ENCODE measurements at places on chromosomes 11 and 22. TPM values are rescaled to one million over a fixed set of nuclear protein-coding genes. Genes with fewer than 3 reads are reported as not detected.

DNA sequence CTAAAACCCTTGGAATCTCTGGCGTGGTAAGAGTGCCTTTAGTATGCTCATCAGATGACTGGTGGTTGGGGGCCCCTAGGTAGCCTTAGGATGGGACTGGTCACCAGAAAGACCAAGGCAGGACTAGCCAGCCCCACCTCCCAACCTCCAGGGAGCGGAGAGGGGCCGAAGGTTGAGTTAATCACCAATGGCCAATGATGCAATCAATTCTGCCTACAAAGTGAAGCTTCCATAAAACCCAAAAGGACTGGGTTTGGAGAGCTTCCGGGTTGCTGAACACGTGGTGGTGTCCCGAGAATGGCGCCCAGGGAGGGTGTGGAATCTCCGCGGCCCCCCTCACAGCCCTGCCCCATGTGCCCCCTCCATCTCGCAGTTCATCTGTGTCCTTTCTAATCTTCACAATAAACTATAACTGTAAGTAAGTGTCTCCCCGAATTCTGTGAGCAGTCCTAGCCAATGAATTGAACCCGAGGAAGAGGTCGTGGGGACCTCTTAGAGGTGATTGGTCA, 66.4 kb upstream of the SLC22A12 start:
- no peak for DNase-seq

DNA sequence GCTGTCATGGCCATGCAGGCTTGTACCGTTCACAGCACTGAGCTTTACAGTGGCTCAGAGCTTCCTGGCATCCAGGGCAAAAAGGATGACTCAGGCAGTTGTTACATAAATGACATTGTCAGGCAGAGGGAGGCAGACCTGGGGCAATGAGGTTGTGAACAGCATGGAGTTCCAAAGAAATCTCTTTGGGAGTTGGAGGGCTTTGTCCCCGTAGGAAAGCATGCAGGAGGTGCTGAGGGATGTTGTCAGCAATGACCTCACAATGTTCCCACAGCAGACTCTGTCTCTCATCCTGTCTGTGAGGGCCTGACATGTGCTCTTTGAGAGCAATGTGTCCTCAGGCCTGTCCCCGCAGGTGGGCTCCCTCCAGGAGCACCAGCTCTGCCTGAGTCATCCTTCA, 25.9 kb upstream of the PDE2A start:
- DNase-seq, result no peak

- DNase-seq, result peak; percentile 83
These were observed 18.7 kb upstream of the SCGB1D1 start for GRCh38 chr11:62171261-62171723.

- DNase-seq, result no peak
These were observed 71.4 kb downstream of the BUD13 start for GRCh38 chr11:116701297-116701801.

- no peak for DNase-seq
These were observed 33.4 kb upstream of the API5 start for GRCh38 chr11:43278193-43278956.

GRCh38 chr11:86761978-86762377, 38.4 kb upstream of the PRSS23 start:
- no peak for DNase-seq

DNA sequence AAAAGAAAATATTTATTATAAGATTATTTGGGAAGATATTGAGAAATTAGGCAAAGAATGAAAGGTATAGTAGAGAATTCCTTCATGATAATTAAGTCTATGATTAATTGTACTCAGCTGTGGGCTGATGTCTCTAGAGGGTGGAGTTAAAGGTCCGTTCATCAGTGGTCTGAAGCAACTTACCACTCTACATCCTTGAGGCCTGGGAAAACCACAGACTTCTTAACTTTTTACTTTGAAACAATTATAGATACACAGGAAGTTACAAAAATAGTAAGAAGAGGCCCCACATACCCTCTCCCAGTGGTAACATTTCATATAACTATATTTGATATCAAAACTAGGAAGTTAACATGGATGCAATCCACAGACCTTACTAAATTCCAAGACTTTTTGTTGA, 167.0 kb upstream of the NECTIN1 start:
- no peak for DNase-seq

- peak; percentile 47 for DNase-seq
These were observed 82.2 kb downstream of the FLI1 start for GRCh38 chr11:128776069-128776423.

DNA sequence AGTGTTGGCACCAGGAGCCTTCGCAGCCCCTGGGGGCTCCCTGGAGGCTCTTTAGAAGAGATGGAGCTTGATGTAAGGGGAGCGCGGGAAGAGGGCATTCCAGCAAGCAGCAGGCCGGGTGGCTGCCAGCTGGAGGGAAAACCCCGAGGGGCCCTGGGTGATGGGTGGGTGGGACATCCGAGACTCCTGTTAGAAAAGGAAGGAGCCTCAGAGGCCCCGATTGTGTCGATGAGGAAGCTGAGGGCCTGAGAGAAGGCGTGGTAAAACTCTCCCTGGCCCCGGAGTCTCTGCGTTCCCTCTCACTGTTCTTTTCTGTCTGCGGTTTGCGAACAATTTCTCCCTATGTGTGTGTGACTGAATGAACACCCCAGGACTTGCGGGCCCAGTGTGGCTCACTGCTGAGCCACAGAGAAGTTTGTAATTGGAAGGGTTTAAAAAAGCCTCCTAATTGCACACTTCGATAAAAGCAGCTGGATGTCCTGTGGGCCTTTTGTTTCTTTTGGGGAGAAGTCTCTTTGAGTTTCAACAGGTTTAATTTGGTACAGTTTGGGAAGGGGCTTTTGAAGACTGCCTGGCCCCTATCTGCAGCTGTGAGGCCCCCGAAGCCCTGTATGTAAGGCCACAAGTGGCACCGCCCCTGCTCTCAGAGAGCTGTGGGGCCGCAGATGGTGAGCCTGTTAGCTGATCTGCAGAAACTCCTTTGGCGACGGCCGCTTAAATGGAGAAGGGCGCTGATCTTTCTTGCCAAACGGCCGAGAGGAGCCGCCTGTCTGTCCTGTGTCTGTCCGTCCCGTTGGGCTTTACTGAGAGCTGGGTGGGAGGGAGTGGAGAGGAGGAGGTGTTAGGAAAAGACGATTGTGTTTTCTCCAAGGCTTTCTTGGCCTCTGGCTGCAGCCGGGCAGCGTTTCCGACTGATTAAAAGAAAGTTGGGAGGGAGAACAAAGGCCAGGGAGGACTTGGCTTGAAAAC, 2.0 kb downstream of the FBLN1 start:
- no peak for DNase-seq

DNA sequence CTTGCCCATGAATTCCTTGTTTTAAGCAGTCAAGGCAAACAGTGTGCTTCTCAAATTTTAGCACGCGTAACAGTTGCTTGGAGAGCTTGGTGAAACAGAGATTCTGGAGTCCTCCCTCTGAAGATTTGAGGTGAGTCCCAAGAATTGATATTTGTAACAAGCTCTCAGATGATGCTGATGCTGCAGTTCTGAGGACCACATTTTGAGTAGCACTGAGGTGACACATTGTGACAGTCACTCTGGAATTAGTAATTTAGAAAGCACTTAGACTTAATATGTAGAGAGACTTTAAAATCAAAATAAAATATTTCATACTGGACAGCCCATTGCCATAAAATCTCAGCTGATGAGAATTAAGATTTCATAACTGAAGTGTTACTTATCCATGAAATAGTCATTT, 38.5 kb downstream of the DNAJC24 start:
- DNase-seq, result no peak

- no peak for DNase-seq
These were observed 9.0 kb downstream of the GNAZ start for GRCh38 chr22:23079240-23079768.

DNA sequence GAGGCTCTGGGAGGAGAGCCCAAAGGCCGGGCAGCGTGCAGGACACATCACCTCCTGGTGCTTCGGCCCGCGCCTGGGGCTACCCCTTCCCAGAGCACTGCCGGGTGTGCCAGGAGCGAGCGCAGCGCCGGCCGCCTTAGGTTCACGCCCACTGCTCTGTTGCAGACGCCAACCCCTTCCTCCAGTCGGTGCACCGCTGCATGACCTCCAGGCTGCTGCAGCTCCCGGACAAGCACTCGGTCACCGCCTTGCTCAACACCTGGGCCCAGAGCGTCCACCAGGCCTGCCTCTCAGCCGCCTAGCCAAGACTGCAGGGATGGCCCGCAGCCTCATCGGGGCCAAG, 79.0 kb downstream of the MED15 start:
- no peak for DNase-seq

DNA sequence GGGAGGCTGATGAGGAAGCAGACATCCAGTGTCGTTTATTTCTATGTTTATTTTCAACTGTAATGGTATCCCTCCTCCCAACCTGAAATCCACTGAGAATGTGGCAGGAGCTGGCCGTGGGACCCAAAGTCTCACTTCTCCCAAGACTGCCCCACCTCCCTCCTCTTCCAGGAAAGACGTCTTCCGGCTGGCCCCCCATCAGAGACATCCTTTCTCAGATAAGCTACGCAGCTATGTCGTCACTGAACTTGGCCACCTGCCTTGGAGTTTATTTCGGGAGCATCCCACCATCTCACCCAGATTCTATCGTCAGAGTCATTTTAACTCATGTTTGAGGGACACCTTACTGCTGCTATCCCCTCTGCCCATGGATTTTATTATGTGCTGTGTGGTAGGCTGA, 13.9 kb downstream of the TMEM184B start:
- no peak for DNase-seq

DNA sequence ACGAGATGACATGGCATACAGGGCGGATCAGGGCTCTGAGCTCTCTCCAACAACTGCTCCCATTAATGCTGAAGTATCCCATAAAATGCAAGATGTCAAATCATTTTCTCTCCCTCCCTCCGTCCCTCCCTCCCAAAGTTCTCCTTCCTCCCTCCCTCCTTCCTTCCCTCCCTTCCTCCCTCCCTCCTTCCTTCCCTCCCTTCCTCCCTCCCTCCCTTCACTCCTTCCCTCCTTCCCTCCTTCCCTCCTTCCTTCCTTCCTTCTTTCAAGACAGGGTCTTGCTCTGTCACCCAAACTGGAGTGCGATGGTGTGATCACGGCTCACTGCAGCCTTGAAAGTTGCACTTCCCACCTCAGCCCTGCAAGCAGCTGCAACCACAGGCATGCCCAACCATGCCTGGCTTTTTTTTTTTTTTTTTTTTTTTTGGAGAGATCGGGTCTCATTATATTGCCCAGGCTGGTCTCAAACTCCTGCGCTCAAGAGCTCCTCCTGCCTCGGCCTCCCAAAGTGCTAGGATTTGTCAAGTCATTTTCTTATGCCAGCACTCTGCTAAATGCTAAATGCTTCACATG, 38.2 kb downstream of the TXN2 start:
- no peak for DNase-seq

GRCh38 chr11:1476940-1477736, 9.4 kb downstream of the MOB2 start:
- no peak for DNase-seq

DNA sequence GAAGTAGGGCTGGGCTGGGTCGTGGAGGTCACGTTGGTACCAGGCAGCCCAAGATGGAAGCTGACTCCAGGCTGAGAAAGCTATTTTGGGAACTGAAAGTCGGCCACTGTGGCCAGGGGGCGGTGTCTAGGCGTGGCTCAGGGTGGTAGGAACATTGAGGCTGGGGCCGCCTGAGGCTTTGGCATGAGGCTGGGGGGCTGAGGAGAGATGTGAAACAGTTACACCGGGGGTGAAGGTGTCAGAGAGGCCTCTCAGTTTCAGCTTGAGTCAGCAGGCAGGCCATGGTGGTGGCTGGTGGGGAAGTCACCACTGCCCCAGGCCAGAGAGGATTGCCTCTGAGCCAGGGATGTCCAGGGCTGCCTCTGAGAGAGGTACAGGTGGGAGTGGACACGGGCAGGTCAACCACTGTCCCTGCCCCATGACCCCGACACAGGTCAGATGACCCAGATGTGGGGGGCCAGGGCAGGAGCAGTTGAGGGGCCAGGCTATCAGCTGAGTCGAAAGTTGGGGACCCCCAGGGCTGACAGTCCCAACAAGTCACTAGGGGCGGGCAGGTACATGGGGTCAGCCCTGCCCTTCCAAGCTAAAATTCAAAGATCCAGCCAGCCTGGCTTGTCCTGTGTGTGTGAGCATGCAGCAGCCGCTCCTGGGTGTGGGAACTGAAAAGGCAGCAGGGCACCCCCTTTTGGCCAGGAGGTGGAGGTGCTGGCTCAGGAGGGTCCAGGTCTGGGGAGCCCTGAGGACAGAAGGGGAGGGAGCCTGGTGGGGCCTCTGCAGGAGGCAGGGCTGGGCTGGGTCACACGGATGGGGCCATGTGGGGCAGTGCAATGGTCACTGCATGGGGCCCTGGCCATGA, 7.2 kb downstream of the KCNK7 start:
- DNase-seq, result peak; percentile 93

- DNase-seq, result no peak
These were observed 42.3 kb upstream of the DDI1 start for GRCh38 chr11:103994094-103994493.

DNA sequence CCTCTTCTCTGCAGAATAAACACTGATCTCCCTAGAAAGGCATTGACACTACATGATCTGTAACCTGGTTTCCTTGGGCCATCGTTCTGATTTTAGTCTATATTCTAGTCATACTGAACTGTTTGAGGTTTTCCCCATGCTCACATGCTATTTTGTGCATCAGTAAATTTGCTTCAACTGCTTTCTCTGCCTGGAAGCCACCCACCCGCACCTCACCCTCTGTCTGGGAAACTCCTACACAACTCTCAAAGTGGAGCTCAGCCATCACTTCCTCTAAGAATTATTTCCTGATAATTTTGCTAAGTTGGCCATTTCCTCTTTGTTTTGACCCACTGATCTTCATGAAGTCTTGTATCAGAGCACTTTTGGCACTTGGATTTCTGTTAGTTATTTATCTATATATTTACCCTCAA, 36.1 kb downstream of the MMP20 start:
- no peak for DNase-seq

- no peak for DNase-seq
These were observed 13.7 kb downstream of the ARHGEF17 start for GRCh38 chr11:73321604-73322381.

DNA sequence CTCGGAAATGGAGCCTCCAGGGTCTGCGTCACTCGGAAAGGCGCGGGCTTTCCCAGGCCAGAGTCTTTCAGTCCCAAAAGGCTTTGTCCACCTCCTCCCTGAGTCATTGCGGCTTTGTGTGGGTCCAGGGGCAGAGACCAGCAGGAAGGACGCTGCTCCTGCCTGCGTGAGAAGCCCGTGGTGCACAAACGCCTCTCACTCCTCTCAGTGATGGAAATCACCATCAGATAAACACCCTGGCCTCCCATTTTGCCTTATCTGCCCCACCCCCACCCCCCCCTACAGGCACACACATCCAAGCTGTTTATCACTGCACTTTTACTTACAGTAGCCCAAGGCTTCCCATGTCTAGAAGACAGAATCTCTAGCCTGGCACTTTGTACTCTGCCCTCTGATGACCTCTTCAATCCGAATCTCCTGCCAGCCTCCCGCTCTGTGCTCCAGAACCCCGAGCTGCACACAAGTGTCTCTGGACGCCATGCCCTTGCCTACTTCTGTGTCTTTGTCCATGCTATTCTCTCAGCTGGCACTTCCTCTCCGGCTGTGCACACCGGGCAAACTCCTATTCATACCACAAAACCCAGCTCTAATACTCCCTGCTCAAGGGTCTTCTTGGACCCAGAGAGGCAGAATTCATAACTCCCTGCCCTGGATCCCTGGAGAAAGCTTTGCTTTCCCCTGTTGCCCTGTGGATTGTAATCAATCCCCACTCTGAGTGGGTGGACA, 954.6 kb downstream of the TBC1D22A start:
- DNase-seq, result no peak

The CCDC73 gene
- 0.47 TPM for total RNA-seq

The HPX gene
- total RNA-seq, result not detected

The KDM4E gene
- not detected for total RNA-seq

The MUC5AC gene
- total RNA-seq, result not detected

The OR10A2 gene
- total RNA-seq, result not detected

The USH1C gene
- not detected for total RNA-seq

The HEPHL1 gene
- total RNA-seq, result not detected

The CD248 gene
- total RNA-seq, result 35.5 TPM

The RASSF10 gene
- not detected for total RNA-seq

The CDCA5 gene
- total RNA-seq, result 147 TPM
